ENCODE measurements at places on chromosomes 7 and 10.

DNA sequence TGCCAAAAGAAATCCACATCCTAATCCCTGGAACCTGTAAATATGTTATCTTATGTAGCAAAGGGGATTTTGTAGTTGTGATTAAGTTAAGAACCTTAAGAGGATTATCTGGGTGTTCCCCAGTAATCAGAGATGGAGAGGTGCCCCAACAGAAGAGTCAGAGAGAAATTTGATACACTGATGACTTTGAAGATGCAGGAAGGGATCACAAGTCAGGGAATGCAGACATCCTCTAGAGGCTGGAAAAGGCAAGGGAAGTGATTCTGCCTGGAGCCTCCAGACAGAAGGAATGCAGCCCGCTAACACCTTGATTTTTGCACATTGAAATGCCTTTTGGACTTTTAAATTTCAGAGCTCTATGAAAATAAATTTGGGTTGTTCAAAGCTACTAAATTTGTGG lies 531.7 kb downstream of the DNAJB9 start:
- DNase-seq, result no peak

DNA sequence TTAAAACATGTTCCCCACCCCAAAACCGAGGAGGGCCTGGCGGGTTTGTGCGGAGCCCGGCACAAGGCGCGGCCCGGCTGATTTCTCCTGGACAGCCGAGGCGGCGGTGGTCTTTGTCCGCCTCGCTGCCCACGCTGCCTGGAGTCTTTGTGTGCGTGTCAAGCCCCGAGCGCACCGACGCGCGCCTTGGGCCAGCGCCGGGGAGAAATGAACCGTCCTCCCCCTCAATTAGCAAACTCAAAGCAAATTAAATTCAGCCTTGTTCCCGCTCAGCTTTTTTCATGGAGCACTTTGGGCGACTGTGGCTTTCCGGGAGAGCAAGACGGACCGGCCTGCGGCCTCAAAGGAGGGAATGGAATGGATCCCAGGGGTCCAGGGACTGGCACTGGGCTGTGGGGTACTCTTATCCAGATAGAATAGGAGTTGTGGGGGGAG lies 4.1 kb downstream of the EMX2 start:
- DNase-seq, result no peak

DNA sequence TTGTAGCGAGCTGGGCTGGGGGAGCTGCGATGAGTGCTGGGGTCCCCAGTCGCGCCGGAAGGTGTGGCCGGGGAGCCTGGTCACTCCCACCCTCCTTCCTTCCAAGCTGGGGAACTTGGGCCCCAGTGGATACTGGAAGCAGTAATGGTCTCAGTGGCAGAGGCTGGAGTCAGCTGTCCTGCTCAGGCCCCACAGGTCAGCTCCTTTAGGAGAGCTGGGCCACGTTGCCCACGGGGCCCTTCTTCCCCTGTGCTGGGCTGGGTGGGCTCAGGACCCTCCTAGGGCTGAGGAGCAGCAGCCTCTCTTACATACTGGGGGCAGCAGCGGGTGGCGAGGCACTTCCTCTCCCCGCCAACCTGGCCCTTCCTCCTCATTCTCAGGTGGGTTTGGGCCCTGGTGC lies 200.6 kb upstream of the MKI67 start:
- DNase-seq, result no peak

GRCh38 chr7:114622221-114622620 lies 207.6 kb downstream of the FOXP2 start:
- DNase-seq, result no peak

DNA sequence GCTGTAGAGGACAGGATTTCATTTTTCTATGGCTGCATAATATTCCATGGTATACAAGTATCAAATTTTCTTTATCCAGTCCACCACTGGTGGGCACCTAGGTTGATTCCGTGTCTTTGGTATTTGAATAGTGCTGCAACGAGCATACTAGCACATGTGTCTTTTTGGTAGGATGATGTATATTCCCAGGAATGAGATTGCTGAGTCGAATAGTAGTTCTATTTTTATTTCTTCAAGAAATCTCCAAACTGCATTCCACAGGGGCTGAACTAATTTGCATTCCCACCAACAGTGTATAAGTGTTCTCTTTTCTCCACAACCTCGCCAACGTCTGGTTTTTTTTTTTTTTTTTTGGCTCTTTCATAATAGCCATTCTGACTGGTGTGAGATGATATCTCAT lies 550.0 kb downstream of the REEP3 start:
- no peak for DNase-seq
